ENCODE measurements at places on chromosomes 16 and 17.

DNA sequence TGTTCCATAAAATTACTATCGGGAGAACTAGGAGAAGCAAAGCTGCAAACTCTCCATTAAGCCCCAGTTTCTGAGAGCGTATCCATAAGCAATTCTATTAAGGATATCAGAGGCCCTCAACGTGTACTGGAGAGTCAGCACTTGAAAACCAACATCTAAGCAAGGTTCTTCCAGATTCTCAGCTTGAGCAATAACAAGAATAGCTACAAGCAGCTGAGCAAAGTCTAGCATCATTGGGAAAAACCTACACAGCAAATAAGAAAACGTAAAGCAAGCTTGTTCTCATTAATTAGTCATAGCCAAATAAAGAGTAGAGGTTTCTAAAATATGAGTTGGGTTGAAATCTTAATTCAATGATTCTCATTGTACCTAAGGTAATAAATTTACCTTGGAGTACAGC, 26.9 kb upstream of the COX10 start:
- no peak for DNase-seq

GRCh38 chr16:26413780-26414179, 652.9 kb upstream of the C16orf82 start:
- no peak for DNase-seq

DNA sequence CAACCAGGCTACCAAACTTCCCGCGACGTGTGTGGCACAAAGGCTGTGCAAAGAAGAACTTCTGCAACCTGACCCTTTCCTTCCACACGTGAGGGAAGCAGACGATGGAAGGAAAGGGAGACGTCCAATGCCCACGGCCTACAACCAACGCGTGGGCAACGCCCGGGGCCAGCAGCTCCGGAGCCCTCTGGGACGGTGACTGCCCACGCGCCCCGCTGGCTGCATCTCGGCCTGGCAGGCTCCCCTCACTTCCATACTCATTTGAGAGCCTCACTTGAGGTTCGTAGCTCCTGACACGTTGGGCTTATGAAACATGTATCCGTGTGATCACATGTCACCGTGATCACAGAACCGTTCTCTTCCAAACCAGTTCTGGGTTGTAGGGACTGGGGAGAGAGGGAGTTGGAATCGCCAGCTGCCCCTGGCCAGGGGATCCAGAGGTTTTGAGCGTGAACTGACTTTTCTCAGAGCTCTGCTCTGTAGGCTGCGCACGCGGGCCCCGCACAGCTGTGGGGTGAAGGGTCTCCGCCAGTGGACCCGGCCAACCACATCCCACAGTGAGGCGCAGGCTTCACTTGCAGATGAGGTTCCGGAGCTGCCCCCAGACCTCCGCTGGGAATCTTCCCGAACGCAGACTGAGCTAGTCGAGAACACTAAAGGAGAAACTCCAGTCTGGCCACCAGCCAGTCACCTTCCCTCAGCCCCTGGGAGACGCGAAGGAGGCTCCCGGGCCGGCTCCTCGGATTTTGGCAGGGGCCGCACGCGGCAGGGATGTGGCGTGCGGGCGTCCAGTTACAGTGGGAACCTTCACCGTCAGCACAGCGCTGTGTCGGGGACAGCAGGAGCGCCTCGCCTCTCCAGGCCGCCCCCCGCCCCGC, 1.0 kb downstream of the LMF1 start:
- peak; percentile 29 for DNase-seq

DNA sequence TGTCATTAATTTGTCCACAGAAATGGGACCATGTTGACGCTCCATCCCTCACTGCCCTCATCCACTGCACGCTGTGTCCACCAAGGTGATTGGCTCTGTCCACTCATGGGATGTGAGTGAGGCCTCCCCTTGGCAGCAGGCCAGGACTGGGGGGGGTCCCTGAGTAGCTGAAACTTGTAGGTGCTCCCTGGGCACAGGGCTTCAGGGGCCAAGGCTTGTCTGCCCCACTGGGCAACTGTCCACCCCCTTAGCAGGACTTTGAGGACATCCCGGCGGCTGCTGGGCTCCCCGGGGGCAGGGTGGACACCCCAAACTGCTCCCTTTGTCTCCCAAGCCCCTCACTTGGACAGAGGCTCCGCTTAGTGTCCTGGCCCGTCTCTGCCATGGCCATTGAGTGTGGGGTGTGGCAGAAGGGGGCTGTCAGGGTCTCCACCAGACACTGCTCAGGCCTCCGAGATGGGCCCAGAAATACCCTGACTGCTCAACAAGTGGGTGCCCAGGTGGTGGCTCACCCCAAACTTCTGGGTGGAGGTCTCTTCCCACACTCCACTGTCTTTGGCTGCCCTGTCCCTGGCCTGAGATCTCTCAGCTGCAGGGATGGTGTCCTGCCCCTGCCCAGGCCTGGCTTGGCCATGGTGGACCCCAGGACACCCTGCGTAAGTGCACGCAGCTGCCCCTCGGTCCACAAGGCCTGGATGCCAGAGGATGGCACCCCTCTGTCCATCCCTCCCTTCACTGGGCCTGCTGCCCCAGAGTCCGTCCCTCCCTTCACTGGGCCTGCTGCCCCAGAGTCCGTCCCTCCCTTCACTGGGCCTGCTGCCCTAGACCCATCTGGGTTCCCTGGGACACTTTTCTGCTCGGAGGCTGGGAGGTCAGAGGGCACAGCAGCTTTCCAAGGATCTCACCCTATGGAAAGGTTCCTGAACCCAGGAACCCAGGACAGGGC, 2.9 kb upstream of the RAB40C start:
- peak; percentile 34 for DNase-seq

GRCh38 chr17:9512323-9513168, 63.1 kb downstream of the STX8 start:
- DNase-seq: no peak

DNA sequence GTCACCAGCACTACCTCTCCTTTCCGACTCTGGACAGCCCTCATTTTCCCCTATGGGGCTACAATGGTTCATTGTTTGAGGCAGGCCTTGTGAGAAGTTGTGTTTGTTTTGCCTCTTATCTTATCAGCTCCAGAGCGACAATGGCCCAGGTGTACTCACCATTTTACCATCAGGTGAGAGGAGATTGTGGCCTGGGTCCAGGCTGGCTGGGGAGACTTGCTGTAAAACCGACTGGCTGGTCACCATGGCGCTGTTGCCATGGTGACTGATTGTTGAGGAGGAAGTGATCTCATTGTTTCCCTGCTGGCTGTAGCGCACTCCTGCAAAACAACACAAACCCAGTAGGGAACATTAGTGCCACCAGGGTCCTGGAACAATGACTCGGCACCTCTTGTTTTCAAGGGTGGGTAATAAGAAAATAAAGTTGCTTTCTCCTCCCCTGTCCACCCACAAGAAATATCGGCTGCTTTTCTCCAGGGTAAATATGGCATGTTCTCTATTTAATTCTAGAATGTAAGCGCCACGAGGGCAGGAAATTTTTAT, 34.4 kb downstream of the HNF1B start:
- no peak for DNase-seq

DNA sequence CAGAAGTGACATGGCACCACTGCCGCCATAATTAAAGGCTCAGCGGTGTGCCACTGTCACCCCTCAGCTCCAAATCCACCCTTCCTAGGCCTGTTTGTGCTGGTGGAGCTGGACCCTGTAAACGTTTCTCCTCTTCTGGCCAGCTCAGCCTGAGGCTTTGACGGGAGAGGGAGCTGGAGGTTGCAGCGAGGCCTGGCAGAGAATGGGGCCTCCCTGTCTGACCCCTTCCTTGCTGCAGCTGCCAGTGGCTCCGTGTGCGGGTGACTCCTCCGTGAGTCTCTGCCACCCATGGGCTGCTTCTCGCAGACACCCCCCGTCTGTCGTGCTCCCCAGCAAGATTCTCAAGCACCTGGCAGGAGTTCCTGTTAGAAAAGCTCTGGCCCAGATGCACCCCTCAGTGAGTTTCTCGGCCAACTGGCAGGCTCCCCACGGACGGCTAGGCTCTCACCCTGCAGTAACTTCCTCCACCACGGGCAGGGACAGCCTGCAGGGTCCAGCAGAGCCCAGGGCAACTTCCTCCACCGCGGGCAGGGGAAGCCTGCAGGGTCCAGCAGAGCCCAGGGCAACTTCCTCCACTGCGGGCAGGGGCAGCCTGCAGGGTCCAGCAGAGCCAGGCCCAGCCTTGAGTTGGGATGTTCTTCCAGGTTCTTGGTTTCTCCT, 4.7 kb upstream of the CHMP6 start:
- DNase-seq: peak; percentile 47

- no peak for DNase-seq
Measured at GRCh38 chr17:48502901-48503300, 27.9 kb downstream of the HOXB1 start.

- DNase-seq: no peak
Measured at GRCh38 chr16:87288753-87289362, 28.3 kb downstream of the C16orf95 start.

DNA sequence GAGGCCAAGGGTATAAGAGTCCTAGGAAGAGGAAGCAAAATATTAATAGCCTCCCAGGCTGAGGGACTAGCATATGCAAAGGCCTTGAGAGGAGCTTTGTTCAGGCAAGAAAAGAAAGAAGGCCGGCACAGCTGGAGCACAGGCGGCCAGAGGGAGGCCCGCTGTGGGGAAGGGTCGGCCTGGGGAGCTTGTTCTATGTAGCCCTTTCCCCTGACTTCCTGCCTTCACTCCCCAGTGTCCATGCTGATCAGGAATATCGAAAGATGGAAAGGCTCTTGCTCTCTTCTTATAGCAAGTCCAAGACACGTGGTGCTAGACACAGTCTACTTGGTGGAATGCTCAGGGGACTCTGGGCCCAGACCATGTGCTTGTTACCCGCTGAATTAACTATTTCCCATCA, 27.4 kb upstream of the HAS3 start:
- DNase-seq: no peak

DNA sequence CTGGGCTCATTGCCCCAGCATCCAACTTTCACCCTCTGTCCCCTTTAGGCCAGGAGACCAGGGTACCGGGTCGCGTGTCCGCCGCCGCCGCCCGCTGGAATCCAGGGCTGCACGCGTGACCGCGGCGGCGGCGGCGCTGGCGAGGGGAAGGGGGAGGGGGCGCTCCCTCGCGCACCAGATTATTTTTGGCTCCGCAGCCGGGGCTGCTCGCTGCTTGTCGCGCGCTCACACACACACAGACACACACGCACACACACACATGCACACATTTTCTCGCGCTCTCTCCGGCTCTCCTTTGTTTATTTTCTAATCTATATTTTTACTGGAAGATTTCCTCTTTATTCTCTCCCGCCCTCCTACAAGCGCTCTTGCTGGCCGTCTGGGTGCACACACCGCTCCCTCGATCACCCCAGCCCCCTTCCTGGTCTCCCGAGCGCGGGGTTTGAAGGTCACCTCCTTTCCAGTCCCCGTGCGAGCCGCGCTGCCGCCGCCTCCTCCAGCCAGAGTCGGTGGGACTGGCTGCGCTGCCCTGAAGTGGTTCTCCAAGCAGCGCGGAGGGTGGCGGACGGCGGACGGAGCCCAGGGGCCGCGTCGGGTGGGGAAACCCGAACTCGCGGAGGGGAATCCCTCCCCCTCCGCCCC, 921.4 kb upstream of the EEF2KMT start:
- no peak for DNase-seq

DNA sequence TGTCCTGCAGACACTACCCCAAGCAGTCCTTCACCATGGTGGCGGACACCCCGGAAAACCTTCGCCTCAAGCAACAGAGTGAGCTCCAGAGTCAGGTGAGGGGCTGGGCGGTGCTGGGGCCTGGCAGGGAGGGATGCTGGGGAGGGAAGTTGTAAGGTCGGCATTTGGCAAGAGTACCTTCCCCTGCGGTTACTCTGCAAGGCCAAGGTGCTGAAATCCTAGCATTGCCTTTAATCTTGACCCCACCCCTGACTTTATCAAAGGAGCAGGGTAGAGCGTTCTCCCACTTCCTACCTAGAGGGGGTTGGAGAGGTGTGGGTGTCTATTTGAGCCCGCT, 20.5 kb downstream of the LASP1 start:
- DNase-seq: no peak

DNA sequence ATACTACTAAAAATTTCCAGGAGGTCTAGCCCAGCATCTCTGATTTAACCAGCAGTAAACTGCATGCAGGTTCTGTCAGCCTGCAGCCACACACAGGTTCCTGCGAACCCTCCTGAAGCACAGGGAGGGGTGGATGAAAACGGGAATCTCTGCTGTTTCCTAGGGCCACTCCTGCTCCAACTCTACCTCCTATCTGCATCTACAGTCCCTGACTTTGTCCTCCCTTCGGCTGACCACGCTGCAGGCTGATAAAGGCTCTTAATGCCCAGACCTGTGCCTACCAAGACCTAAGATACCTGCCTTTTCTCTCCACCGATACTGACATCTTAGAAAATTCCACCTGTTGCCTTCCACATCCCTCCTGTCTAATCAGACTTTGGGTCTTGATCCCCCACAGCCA, 50.2 kb downstream of the CYTH1 start:
- DNase-seq: no peak

DNA sequence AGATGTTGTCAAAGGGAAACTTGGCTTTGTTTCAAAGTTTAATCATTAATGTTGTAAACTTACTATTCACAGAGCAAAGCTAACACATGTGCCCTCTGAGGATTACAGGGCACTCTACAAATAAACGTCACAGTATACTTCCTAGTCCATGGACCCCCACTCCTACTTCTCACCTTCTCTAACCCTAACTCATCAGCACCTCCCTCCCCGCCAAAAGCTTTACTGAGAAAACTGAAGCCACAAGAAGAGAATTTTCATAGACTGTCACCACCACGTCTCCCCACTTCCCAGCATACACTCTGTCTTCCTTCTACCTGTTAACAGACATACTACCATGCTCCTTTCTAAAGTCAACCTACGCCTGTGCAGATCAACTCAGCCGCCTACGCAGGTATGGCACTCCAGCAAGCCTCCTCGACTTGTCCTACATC, 29.0 kb downstream of the HELZ start:
- DNase-seq: no peak

GRCh38 chr17:38981636-38982035, 14.4 kb upstream of the FBXO47 start:
- DNase-seq: no peak

DNA sequence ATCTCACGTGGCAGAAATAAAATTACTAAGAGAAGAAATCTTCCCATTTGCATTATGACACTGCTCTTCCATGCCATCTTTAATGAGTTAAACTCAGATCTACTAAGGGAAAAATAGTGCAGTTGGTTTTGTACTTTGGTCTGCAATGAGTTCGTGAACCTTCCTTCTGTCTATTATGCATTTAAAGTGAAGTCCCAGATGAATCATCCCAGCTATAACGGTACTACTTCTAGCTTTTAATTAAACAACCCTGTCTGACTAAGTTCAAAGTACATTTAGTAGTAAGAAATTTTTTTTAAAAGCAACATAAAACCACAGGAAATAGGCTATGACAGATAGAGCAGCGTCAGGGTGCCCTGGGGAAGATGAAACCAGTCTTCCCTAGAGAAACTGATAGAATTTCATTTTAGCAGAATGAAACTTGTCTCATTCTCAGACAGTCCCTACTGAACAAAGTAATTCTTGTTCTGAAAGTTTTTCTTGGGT, 1.8 kb downstream of the TMIGD1 start:
- no peak for DNase-seq

GRCh38 chr17:29378500-29378899, 11.7 kb upstream of the TAOK1 start:
- no peak for DNase-seq
